ENCODE measurements at places on chromosomes 6 and 20.

DNA sequence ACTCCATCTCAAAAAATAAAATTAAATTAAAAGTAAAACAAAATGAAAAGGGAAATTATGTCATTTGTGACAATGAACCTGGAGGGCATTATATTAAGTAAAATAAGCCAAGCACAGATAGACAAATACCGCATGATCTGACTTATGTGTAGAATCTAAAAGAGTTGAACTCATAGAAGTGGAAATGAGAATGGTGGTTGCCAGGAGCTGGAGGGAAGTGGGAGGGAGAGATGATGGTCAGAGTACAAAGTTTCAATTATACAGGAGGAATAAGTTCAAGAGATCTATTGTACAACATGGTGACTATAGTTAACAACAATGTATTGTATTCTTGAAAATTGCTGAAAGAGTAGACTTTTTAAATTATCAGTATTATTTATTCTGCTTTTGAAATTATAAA lies 183.4 kb downstream of the ID4 start:
- no peak for DNase-seq

- no peak for DNase-seq
These were observed 6.2 kb upstream of the TNFRSF6B start for GRCh38 chr20:63690003-63690897.

GRCh38 chr6:4299476-4299875 lies 164.1 kb upstream of the ECI2 start:
- DNase-seq, result no peak

GRCh38 chr6:149913540-149914240 lies 9.2 kb downstream of the RAET1G start:
- no peak for DNase-seq

DNA sequence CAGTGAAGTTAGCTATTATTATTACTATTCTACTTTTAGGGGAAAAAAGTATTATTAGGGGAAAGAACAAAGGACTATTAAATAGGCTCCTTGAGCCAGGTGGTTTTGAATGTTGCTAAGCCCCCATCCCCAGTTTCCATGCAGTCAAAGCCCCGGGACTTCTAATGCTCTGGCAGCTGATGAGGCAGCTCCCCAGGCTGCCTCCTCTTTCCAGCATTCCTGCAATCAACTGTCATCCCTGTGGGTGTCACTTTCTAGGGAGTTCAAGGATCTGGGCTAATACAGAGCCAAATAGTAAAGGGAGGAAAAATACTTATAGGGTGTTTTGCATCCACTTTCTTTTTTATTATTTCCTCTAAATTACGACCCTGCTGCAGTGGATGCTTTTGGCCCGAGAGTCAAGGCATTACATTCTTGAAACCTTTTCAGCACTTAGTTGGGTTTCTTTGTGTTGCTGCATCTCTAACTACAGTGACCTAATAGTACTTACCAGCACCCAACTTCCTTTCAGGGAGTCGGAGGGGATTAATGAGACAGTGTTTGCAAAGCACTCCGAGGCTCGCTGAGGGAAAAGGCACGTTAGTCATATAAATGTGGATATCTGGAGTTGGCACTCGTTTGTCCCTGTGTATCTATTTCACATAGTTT lies 303.9 kb upstream of the MAP3K7 start:
- DNase-seq, result no peak

DNA sequence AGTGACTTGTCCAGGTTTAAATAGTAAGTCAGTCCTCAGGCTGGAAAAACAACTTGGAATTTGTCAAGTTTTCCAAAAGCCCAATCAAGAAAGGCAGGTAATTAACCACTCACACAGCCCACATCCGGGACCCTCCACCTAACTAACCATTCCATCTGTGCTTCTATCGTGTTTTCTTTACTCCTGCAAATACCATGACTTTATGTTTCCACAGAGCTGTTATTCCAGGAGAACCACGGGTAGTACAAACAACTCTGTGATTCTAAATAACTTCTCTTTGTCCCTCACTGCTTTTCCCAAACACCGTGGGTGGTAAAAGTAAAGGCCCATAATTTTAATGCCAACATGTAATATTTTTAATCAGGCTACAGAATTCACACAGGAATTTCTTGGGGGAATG lies 49.6 kb upstream of the NT5E start:
- DNase-seq, result no peak
